ENCODE measurements at places on chromosomes 12 and 14.
A peak's percentile ranks its signal among the peaks of the same experiment; 100 is the strongest.

- peak; percentile 27 for DNase-seq
Measured at GRCh38 chr12:15534874-15535273, 212.6 kb downstream of the PTPRO start.

DNA sequence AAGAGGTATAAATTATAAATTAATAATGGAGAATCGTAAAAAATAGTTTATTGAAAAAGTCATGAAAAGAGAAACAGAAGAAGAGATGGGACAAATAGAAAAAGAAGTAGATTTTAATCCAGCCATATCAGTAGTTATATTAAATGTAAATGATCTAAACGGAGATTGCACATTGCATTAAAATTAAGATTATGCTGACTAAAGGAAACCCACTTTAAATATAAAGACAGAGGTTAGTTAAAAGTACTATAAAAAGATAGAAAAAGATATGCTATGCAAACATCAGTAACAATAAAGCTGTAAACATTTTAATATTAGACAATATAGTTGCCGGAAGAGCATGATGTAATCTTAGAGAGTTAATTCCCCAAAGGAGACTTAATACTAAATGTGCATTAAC is 5.4 kb upstream of the MBIP start:
- no peak for DNase-seq

DNA sequence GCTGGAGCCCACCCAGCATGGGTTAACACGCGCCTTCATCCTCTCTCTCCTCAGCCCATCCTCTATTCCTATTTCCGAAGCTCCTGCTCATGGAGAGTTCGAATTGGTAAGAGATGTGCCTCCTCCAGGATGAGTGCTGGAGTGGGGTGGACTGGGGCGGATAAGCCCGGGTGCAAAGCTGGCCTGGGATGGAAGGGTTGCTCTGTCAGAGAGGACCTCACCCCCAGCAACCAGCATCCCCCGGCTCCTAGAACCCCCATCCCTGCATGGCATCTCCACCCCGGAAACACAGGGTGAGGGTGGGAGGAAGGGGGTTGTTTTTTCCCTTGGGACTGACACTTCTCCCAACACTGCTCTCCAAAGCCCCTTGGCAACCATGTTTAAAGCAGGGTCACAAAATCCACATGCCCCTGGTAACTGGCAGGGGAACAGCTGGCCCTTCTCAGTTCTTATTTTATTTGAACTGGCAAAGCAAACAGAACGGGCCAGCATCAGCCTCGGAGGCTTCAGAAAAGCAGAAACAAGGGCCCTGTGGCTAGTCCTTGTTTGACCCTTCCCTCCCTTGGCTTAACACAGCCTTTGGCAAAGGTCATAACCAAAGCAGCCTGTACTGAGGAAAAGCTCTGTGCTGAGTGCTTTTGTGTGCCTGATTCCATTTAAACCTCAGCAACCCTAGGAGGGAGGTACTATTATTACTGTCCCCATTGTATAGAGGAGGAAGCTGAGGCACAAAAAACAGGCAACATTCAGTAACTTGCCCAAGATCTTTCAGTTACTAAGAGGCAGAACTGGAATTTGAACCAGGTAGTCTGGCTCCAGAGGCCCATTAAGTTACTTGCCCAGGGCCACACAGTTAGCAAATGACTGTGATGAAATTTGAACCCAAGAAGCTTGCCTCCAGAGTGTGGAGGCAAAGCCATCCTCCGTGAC is 4.2 kb downstream of the GSTZ1 start:
- no peak for DNase-seq

DNA sequence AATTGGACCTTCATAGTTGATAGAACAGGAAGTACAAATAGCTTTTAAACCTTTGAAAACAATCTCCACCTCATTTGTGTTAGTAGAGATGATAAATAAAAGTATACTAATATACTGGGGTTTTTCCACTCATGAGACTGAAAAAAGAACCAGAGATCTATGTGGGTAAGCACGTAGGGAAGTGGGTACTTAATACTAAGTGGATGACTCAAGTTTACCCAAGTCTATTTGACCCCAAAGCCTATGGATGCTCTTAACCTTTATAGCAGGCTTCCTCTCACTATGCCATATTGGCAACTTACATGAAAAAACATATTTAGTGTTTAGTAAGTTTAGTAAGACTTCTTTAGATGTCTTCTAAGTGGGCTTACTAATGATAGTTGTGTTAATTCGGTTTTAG is 49.2 kb upstream of the CHPT1 start:
- no peak for DNase-seq

GRCh38 chr12:69179786-69180185 is 59.6 kb upstream of the CPSF6 start:
- no peak for DNase-seq

DNA sequence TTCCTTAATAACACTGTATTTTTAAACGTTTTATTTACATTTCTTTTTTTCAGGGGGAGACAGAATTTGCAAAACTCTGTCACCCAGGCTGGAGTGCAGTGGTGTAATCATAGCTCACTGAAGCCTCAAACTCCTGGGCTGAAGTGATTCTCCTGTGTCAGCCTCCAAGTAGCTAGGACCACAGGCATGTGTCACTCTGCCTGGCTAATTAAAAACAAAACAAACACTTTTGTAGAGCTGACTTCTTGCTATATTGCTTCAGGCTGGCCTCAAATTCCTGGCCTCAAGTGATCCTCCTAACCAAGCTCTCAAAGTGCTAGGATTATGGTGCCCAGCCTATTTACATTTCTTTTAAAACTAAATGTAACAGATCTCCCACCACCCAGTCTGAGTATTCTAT is 12.7 kb downstream of the CPSF6 start:
- no peak for DNase-seq

- no peak for DNase-seq
Measured at GRCh38 chr12:111482462-111482861, 76.7 kb downstream of the SH2B3 start.

DNA sequence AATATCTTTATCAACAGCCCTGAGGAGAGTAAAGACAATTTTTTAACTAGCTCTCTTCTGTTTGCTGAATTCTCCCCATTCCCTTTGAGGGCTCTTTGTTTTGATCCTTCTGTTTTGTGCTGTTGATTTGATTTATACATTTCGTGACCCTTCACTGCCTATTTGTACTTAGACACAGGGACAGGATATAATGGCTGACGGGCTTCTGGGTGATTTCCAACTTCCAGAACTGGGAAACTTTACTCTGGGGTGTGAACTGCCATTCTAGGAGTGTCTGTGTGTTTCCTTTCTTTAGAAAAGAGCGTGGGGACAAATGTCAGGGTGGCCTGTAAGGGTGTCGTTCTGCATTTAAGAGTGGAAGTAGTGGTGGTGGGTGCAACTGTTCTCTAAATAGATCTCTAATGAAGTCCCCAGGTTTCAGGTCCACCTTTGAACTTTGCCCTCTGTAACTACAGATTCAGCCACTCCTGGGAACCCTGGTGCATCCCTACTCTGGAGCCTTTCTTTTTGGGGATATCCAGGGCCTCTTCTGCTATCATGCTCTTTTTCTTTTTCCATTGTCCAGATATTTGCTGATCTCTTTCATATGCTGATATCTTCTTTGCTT is 22.3 kb upstream of the SSPN start:
- DNase-seq: no peak

Data from left cardiac atrium (tissue), 4 donors.